ENCODE measurements at places on chromosomes 11 and 22. TPM values are rescaled to one million over a fixed set of nuclear protein-coding genes. Genes with fewer than 3 reads are reported as not detected.

- DNase-seq = no peak
These were observed 28.7 kb upstream of the GRK2 start for GRCh38 chr11:67237574-67237973.

GRCh38 chr11:86035164-86035563, 33.7 kb downstream of the PICALM start:
- peak; percentile 20 for DNase-seq

DNA sequence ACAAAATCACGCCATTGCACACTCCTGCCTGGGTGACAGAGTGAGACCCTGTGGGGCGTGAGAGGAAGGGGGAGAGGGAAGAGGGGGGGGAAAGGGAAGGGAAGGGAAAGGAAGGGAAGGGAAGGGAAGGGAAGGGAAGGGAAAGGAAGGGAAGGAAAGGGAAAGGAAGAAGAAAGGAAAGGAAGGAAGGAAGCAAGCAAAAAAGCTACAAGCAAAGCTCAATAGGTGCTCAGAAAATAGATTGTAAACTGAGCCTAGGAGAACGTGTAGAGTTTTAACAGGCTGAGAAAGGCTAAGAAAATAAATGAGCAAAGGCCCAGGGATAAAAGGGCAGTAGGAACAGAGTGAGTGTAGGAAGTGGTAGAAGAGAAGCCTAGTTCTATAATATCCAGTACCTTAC, 30.8 kb upstream of the GDPD4 start:
- DNase-seq = no peak

DNA sequence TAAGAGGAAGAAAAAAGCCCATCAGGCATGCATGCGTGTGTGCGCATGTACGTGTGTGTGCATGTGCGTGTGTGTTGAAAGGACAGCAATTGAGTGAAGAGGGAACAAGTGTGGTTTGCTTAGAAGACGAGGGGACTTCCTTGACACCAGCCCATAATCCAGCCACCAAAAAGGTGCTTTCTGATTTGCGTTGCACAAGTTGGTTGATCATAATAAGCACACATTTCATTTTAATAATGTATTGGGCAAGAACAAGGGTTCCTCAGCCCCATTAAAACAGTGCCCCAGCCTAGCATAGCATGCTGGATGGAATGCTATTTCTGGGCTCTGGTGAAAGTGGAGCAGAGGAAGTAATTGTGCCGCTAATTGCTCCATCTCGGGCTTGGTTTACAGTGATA, 493.2 kb downstream of the MIAT start:
- DNase-seq = no peak

GRCh38 chr11:16846305-16846704, 107.9 kb downstream of the C11orf58 start:
- no peak for DNase-seq

DNA sequence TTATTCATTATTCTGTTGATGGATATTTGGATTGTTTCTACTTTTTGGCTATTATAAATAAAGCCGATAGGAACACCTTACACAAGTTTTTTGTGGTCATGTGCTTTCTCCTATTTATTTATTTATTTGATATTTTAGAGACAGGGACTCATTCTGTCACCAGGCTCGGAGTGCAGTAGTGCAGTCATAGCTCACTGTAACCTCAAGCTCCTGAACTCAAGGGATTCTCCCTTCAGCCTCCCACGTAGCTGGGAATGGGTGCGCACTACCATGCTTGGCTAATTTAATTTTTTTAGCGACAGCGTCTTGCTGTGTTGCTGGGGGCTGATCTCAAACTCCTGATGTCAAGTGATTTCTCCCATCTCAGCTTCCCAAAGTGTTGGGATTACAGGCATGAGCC, 135.1 kb downstream of the UVRAG start:
- no peak for DNase-seq

GRCh38 chr11:329886-330253, 9.2 kb upstream of the IFITM3 start:
- DNase-seq = no peak

- no peak for DNase-seq
These were observed 75.7 kb downstream of the SEZ6L start for GRCh38 chr22:26245001-26245400.

- DNase-seq = peak; percentile 46
These were observed 35.8 kb downstream of the UVRAG start for GRCh38 chr11:75850787-75851186.

DNA sequence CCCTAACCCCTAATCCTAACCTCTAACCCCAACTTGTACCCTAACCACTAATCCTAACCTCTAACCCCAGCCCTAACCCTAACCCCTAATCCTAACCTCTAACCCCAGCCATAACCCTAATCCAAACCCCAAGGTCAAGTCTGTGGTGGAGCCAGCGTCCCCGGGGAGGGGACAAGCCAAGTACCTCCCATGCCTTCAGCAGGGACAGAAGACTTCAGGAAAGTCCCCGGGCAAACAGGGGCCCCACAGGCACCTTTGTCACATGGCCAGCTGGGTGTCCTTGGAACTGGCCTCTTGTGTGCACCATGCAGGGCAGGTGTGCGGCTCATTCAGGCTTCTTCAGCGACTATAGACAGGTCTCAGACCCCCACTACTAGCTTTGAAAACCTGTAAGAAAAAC, 555.8 kb downstream of the BRD1 start:
- no peak for DNase-seq

BRSK2 gene
- 0.95 TPM for polyA plus RNA-seq

GGTLC3 gene
- polyA plus RNA-seq = not detected

DNA sequence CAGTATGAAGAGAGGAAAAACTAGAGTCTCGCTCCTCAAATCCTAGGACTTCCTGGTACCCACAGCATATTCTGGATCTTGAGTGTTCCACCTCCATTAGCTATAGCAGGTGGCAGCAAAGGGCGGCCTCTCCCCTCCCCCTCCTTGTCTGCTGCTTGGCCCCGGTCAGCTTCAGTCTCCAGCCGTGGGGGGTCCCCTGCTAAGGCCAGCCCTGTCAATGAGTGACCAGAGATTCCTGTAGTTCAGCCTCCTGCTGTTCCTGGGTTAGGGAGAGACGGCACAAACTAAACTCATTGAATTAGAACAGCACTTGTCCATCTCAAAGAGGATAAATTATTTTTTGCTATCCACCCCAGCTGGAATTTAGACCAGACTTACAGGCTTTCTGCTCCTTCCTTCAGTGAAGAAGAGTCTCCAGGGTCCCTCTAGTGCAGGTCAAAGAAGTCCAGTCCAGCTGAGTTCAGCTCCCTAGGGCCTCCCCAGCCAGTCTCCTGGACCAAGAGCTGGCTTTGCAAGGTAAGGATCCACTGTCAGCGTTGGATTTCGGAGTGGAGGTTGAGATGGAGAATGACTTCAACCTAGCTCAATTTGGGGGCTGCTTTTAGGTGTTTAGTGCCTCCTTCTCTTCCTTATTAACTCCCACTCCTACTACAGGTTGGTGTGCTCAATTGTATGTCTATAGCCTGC, 1.1 kb upstream of the PHLDB1 start:
- DNase-seq = no peak

DNA sequence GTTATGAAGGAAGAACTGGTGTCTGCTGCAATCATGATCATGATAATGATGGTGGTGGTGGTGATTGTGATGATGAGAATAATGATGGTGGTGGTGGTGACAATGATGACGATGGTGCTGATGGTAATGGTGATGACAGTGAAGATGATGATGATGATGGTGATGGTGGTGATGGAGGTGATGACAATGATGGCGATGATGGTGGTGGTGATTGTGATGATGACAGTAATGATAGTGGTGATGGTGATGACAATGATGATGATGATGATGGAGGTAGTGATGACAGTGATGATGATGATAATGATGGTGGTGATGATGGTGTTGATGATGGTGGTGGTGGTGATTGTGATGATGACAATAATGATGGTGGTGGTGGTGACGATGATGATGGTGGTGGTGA, 52.8 kb upstream of the ANO1 start:
- no peak for DNase-seq

MAJIN gene
- not detected for polyA plus RNA-seq

PES1 gene
- polyA plus RNA-seq = 44.8 TPM

GRCh38 chr22:49783926-49784629, 43.6 kb downstream of the BRD1 start:
- DNase-seq = no peak

- DNase-seq = peak; percentile 30
These were observed 38.3 kb downstream of the PIK3IP1 start for GRCh38 chr22:31253949-31254348.

GRCh38 chr11:78100261-78100660, 20.6 kb upstream of the NDUFC2 start:
- DNase-seq = no peak

XKR3 gene
- not detected for polyA plus RNA-seq

- DNase-seq = no peak
These were observed 23.4 kb downstream of the GTPBP1 start for GRCh38 chr22:38728871-38729796.

DNA sequence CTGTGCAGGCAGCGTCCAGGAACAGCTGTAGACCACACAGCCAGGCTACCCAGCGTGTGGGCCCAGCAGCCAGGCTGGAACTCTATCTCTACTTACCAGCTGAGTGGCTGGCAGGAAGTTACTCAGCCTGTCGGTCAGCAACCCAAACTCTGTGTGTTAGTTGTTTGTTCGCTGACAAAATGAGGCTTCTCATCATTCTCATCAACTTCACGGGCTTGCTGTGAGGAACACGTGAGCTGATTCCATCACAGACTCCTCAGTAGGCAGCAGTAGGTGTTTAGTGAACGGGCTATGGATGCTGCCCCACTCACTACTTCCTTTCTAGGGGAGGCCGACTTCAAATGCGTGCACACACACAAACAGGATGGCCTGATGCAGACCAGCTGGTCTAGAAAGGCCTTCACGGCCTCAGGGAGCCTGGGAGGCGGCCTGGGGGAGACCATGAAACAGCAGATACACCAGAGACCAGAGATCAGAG, 830 bp upstream of the SPDYC start:
- DNase-seq = no peak

All from muscle of leg (tissue), 16 donors.